GM19239 (cell line): ENCODE measurements at places on chromosomes 12 and 14.

GRCh38 chr12:48182631-48183030 is 813 bp upstream of the CCDC184 start:
- DNase-seq: no peak

- no peak for DNase-seq
These were observed 448.3 kb downstream of the PCNX1 start for GRCh38 chr14:71355324-71356201.

GRCh38 chr12:53097564-53098353 is at the start of gene IGFBP6:
Gene IGFBP6, plus strand, starts transcription at chr12:53097667. Its CDS starts 51 bp downstream, at chr12:53097718.
- DNase-seq: peak; percentile 57

DNA sequence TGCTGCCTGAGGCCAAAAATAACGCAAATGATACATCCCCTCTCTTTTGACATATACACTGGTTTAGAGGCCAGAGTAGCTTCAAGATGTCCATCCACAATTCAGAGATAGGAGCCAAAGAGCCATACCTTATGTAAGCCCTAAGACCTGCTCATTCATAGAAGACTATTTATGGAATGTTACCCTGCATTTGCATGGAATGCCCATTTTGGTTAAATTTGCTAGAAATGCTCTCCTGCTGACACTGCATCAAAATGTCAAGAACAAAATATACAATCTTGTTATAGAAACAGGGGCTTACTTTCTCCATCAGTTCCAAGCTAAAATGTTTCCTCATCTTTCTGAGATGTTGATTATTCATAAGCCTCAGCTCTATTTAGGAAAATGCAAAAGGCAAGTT is 183.3 kb upstream of the CDKN3 start:
- no peak for DNase-seq

DNA sequence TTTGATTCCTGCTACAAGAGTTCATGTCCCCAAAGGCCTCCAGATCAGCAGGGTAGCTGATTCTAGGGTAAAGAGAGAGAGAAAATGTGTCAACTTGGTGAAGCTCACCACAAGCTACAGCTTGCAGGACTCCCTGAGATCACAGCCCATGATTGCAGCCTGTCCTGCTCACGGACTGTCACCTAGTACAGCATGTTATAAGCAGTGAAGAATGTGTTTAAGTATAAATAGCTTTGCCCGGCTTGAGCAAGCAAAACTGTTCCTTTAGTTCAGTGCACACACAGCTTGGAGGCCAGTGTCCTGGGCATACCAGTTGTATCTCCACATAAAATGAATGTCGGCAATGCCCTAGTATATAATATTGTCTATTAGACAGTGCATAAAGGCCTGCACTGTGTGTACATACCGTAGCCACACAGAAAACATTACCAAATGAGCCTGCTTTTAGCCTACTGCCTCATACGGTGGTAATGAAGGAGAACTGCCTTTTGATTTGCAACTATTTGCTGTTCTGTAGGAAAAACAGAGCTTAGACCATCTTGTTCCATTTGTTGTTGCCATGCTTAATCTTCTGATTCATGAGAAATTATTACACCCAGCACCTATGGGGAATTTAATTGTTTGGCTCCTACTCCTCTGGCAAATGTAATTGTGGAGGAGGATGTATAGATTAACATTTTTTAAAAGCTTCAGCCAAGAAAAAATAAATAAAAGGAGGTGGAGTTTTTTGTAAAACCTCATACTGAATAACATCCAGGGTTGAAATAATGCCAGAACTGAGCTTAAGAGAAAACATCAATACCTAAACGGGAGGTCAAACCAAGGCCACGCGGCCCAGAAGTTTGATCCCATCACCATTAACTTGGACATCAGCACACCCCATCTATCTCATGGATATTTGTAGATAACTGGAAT is 108.1 kb upstream of the G2E3 start:
- DNase-seq: no peak

DNA sequence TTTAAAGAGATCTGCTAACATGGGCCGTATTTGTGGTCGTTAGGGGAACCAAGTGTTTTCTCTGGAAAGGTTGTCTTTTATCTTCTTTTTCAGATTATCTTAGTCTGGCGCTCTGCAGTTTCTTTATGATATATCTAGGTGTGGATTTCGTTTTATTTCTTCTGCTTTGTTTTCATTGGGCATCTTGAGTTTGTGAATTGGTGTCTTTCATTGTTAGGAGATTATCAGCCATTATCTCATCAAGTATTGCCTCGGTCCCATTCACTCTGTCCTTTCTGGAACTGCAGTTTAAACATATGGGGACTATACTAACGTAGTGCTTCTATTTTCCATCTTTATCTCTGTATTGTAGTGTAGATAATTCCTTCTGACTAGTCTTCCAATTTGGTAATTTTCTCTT is 60.4 kb downstream of the BICDL1 start:
- no peak for DNase-seq
